SHP77 (cell line): ENCODE measurements at places on chromosomes 7 and 10.
A peak's percentile ranks its signal among the peaks of the same experiment; 100 is the strongest.

DNA sequence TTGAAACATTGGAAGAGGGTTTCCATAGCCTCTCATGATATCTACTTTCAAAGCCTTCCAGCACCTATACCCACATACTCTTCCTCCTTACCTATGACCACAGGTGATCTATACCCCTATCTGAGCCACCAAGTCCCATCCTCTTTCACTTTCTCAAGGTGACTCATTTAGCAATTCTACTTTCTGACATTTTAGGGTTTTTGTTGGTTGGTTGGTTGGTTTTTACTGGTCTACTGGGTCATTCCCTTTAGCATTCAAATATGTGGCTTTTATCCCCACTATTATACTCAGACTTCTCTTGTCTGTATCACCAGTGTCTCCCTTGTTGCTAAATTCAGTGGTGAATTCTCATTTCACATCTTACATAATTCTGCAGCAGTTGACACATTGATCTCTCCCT lies 130.4 kb upstream of the STEAP4 start:
- DNase-seq = no peak

- DNase-seq = no peak
Observed at GRCh38 chr7:47492716-47493325, 89.1 kb downstream of the TNS3 start.

GRCh38 chr7:6646465-6646864 lies 9.3 kb downstream of the ZNF316 start:
- DNase-seq = no peak

GRCh38 chr10:100775386-100775785 lies 30.0 kb downstream of the PAX2 start:
- DNase-seq = no peak

DNA sequence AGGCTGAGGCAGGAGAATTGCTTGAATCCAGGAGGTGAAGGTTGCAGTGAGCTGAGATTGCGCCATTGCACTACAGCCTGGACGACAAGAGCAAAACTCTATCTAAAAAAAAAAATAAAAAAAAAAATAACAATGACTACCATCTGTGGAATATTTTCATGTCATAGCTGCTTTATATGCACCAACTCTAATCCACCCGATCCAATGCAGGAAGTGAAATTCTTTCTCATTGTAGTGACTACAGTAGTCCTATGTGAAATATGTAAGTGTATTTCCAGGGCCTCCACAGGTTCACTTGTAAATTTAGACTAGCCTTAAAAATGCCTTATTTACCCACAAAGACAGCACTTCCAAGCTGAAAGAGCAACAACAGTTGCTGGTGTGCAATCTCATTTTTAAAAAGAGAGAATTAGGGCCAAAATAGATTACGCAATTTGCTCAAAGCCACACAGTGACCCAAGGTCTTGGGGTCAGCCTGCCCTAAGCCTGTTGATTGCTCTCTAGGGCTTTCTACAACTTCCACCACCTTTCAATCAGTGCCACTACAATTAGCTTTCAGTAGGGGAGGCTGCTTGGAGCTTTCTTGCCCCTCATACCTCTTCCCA lies 25.8 kb upstream of the EGFR start:
- DNase-seq = no peak

- no peak for DNase-seq
Observed at GRCh38 chr10:66837335-66837734, 88.5 kb upstream of the LRRTM3 start.

GRCh38 chr7:91127959-91128358 lies 136.3 kb upstream of the FZD1 start:
- no peak for DNase-seq

DNA sequence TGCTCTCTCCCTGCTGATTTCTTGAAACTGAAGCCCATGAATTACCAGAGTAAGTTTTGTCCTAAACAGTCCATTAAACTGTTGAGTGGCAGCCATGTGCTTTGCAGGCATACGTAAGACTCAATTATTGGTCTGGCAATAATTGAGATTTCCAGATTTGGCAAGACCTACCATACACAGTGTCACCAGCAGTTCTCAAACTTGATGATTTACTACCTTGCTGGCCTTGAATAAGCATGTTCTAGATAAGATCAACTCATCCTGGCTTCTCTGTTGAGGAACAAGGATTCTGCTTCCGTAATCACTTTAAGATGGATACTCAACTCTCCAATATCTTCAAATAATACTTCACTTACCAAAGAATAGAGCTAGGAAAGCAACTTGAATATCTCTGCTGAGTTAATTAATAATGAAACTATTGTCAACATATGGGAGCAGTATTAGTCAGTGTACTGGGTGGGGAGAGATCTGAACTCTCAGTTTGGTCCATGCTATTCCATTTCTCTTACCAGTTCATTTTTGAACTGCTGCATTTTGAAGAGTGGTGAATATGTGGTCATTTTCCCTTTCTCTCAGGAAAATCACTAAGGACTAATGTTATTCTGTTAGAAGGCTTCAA lies 181.4 kb downstream of the IPMK start:
- no peak for DNase-seq

DNA sequence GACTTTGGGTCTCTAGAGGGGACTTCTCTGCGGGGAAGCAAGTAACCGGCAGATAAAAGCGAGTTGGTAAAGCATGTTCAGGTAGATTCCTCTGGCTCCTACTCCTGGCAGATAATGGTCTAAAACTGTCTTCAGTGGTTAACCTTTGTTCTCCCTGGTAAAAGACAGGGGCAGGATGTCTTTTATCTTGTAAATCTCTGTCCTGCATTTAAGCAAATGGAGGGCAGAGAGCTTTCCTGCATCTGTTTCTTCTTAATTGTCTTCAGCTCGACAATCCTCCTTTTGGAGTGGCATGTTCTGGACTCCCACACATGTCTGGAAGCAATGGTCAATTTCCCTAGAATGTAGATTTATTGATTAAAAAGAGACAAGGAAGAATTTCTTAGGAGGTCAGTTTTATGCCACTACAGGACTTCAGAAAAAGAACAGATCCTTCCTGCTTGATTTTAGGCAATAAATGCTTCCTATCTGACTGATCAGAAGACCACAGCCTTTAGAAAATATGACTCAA lies 16.6 kb downstream of the C7orf33 start:
- no peak for DNase-seq

GRCh38 chr10:121493521-121493920 lies 104.7 kb downstream of the FGFR2 start:
- DNase-seq = no peak

DNA sequence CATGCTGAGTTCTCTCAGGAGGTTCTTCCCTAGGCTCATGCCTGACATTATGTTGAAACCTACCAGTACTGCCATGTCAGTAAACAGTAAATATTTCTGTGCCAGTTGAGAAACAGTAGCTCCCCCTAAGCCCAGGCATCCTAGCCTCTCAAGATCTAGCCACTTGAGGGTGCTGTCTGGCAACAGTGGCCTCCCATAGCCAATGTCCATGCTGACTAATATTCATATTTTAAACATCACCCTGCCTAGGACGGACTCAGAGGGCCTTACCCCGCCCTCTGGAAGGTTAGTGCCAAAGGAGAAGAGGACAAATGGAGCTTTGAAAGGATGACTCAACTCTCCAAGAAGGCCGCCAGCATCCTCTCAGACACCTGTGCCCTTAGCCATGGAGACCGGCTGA lies 7.7 kb downstream of the ACSM6 start:
- DNase-seq = no peak

- peak; percentile 6 for DNase-seq
Observed at GRCh38 chr7:8254667-8255066, 7.3 kb downstream of the ICA1 start.

DNA sequence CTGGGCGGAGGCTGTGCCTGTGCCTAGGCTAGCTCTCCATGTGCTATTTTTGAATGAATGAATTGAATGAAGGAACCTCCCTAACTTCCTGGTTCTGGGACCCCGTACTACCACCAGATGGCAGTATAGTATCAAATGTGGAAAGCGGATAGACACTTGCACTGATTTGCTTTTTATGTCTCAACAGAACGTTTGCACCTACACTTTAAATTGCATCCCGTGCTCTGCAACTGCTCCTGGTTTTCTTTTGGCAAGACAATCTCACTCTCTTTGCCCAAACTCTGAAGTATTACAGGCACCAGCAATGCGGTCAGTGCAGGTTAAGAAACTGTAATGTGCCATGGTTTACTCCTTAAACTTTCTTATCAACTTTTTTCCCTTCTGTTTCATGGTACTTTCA lies 6.5 kb downstream of the FZD8 start:
- peak; percentile 34 for DNase-seq

DNA sequence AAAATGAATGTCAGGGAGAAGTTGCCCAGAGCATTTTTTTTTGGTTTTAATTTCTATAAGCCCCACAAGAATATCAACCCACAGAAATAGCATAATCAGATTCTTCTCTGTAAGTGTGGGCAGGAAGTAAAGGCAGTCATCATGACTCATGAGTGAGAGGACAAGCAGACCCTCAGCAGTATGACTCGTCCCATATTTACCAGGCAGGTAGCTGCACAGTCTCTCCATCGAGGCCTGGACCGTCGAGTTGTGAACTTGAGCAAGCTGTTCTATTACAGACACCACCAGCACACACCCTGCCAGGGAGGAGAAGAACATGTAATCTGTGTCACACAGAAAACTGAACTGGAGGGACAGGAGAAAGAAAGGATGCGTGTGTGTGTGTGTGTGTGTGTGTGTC lies 37.8 kb downstream of the AOAH start:
- DNase-seq = no peak

DNA sequence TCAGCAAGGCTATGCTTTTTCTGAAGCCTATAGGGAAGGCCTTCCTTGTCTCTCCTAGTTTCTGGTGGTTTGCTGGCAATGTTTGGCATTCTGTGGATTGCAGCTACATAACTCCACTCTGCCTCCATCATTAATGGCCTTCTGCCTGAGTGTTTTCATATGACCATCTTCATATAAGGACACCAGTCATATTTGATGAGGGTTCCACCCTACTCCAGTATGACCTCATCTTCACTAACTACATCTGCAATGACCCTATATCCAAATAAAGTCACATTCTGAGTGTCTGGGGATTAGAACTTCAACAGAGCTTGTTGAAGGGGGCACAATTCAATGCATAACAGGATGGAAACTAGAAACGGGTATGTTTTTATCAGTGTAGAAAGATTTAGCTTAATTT lies 22.1 kb downstream of the CAV1 start:
- no peak for DNase-seq

DNA sequence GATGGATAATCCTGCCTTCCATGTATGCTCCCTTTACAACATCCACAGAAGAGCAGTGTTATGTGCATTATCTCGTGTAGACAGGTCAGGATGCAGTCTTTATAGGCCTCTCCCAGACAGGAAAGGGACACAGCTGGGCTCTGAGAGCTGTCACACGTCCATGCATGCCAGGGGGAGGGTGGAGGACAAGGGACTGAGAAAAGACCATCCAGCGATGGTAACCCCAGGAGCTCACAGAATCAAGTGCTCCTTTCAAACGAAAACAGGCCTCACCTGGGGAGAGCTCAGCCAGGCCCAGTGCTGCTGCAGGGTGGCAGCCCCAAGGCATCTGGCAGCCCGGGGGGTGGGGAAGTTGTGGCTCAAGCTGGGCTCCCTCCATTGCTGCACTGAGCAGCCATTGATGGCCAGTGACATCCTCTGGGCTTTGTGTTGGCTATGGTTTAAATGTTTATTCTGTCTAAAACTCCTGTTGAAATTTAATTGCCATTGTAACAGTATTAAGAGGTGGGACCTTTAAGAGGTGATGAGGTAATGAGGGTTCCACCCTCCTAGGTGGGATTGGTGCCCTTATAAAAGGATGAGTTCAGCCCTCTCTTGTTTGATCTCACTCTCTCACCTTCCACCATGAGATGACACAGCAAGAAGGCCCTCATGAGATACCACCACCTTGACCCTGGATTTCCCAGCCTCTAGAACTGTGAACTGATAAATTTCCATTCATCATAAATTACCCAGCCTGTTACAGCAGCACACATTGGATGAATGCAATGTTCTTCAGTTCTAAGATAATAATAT lies 15.7 kb downstream of the JCAD start:
- no peak for DNase-seq

GRCh38 chr7:92436612-92437445 lies 10.5 kb upstream of the GATAD1 start:
- no peak for DNase-seq

DNA sequence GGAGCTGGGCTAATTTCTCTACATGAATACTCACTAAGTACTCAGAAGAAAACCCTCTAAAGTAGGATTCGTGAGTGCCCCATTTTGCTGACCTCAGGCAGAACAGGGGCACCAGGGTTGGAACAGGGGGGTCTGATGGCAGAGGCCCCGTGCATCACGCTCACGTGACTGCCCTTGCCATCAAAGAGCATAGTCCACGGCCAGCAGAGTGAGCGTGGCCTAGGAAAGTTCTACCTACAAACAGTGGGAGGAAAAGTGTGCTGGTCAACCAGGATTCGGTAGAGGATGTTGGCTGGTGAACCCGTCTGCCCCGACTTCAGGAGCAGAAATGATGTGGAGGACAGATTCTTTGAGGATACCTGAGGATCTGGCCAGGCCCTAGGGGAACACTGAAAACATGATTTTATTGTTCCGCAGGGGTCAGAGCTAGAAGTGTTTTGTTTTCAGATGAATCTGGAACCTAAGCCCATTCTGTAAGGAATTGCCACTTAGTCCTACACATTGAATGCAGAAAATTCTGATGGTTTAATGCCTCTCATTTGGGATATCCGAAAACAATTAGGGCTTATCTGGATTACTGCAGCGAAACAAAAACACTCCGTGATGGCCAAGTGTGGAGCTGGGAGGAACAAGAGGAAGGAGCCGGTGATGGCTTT lies 138.8 kb upstream of the SHH start:
- no peak for DNase-seq

GRCh38 chr10:24046060-24046459 lies 162.9 kb upstream of the KIAA1217 start:
- no peak for DNase-seq

GRCh38 chr10:52232561-52233350 lies 81.3 kb upstream of the DKK1 start:
- no peak for DNase-seq

DNA sequence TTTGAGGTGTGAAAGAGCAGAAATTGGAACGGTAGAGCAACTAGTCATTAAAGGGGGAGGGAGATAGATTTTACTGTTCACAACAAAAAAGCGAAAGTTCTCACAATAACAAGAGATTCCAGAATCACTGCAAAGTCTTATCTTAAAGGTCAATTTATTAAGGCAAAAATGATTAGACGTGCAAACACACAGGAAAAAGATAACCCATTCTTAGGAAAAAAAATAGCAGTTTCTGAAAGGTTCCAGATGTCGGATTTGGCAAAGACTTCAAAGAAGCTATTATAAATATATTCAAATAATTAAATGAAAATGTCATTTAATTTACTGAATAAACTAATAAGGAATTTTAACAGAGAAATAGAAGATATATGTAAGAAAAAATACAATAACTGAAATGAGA lies 70.8 kb upstream of the GNAI1 start:
- DNase-seq = no peak

- no peak for DNase-seq
Observed at GRCh38 chr7:101865031-101865430, 47.6 kb downstream of the CUX1 start.

- DNase-seq = no peak
Observed at GRCh38 chr10:113740850-113741249, 10.6 kb upstream of the PLEKHS1 start.
